ENCODE measurements at places on chromosomes 11 and 22.
A peak's percentile ranks its signal among the peaks of the same experiment; 100 is the strongest.

DNA sequence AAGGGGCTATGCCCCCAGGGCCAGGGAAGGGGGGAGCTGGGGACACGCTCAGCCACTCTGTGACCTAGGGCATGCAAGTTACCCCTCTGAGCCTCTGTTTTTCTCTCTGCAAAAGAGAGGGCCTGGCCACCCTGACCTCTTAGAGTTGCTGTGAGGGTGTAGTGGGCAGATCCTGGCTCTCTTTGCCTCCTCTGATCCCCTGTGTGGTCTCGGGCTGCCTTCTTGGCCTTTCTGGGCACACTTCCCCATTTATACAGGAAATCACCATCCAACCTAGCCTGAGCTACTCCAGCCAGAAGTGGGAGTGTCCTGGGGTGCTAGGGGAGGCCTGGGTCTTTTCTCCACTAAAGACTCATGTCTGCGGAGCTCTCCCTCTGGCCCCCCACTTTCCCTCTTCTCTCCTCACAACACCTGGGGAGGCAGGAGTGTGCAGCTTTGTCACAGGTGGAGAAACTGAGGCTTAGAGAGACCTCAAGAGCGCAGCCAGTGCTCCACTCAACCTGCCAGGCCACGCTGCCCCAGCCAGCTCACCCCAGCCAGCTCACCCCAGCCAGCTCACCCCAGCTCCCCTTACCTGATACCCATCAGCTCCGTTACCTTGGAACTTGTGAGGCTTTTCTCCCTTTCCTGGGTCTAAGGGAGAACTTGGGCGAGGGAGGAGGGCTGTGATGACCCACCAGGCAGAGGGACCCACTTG lies 1.4 kb downstream of the AIFM3 start:
- no peak for DNase-seq

DNA sequence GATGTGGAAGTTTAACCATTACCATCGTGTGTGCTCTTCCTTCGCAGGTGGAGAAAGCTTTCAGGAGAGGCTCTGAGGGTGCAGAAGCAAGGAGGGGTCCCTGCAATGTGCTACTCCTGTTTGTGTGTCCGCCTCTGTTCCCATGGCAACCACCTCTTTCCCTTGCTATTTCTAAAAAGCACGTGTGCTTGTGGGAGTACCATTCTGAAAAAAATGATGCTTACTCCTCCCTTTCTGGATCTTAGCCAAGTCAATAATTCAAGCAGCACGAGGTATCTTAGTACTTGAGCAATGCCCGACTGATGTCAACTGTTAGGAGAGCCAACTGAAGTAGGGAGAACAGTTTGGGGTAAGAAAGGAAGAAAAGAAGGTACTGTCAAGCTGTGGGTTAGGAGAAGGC lies 628.7 kb downstream of the NTM start:
- no peak for DNase-seq

DNA sequence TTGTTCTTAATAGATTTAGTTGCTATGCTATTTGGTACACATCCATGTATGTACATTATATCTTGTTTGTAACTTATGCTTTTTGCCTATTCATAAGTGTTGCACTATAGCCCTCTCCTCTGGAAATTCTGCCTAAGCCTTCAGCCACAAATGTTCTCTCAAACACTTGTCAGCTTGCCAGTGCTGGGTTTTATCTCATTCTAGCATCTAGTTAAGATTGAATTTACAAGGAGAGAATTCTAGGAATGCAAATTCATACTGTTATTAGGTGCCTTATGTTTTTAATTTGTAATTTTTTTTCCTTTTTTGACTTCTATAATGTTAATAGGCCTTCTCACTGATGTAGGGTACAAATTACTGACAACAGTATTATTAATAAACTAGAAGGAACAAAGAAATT lies 14.6 kb upstream of the CTSC start:
- DNase-seq = no peak

DNA sequence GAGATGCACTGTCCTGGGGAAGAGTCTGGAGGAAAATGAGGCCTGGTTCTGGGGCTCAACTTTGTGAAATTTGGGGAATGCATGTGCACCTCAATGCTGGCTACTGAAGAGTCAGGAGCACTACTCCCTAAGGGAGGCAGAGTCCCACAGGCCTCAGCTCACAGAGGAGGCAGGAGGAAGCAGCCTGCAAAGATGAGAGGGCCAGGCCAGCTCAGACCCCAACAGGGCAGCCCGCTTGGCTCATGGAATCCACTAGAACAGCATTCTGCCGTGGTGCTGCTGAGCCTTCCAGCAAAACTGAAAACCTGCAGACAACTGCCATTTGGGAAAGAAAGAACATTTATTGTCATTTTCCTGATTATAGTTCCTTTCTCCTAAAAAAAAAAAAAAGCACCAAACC lies 300.5 kb downstream of the CTTN start:
- DNase-seq = no peak

GRCh38 chr22:49210606-49211005 lies 617.1 kb downstream of the BRD1 start:
- DNase-seq = no peak

DNA sequence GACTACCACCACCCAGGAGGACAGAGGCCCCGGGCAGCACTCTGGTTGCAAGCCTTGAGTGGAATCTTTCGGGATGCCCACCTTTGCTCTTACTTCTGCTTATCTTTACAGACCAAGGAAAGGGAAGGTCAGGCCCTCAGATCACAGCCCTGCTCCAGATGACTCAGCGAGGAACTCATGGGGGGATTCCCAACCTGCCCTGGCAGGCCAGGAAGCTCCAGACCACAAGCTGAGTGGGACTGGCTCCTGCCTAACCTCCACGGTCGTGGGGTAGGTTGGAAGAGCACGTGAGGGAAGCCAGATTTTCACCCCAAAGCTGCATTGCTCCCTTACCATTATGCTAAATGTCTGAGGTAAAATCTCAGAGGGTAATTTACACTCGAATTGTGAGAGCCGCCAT lies 11.8 kb downstream of the TBC1D10A start:
- DNase-seq = peak; percentile 16

DNA sequence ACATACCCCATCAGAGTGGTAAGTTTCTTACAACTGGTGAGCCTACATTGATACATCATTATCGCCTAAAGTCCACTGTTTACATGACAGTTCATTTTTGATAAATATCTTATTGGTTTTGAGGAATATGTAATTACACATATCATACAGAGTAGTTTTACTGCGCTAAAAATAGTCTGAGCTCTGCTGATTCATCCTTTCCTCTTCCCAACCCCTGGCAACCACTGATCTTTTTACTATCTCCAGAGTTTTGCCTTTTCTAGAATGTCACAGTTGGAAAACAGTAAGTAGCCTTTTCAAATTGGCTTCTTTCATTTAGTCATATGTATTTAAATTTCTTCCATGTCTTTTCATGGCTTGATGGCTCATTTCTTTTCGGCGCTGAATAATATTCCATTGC lies 112.8 kb downstream of the LARGE1 start:
- DNase-seq = no peak

DNA sequence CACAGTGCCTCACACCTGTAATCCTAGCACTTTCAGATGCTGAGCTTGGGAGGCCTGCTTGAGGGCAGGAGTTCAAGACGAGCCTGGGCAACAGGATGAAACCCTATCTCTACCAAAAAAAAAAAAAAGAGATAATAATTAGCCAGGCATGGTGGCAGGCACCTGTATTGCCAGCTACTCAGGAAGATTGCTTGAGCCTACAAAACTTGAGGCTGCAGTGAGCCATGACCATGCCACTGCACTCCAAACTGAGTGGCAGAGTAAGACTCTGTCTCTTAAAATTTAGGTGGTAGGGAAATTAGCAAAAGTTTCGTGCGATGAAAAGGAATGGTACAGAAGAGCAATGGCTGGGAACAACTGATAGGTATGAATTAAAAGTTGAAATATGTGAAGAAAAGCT lies 18.0 kb downstream of the ST13 start:
- DNase-seq = no peak

- DNase-seq = no peak
These were observed 84.5 kb downstream of the JRKL start for GRCh38 chr11:96474263-96474662.

GRCh38 chr11:71148716-71149115 lies 103.7 kb downstream of the SHANK2 start:
- DNase-seq = no peak

DNA sequence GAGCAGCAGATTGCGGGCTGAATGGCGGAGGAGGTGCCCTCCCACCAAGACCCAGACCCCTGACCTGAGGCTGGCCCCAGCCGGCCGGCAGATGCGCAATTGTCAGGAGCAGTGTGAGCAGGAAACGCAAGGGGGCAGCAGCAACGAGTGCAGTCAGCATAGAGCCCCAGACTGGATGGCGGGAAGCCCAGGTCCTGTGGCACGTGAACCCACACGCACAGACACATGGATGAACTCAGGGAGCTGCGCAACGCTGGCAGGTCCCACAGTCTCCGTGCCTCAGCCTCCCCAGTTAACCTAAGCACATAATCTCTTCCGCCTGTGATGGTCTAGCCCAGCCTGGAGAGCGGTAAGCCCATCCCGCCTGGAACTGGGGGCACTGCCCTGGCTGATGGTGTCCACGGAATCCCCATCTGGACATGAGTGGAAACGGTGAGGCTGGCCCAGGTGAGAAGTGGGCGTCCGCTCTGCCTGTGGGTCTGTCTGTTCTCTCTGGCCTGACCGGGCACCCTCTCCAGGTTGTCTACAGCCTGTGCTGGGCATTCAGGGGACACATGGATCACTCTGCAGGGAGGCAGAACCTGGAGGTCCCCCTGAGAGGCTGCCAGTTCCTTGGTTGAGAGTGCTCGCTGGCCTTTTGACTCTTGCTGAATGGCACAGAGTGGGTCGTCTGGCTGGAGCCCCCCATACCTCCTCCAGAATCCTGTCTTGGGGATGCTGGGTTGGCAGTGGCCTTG lies 626 bp upstream of the TBX10 start:
- DNase-seq = peak; percentile 44

GRCh38 chr11:103077554-103077953 lies 14.4 kb downstream of the DCUN1D5 start:
- no peak for DNase-seq

DNA sequence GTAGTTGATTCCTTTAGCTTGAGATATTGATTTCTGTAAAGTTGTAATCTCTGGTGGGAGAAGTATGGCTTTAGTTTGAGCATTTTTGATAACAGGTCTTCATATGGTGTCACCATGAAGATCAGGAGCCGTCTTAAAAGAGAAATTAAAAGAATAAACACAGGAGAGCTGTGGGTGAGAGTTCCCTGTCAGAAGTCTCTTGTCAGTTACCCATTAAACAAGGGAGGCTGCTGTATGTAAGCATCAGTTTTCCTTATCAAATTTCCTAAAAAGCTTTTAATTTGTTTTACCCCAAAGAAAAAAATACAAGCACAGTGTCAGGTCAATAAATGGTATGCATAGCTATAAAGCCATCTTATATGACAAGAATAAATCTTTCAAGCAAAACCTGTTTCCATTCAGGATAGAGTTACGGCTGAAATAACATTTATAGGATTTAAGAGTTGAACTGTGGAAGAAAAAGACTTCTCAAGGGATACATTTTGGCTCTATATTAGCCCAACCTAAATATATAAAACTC lies 767.5 kb downstream of the JRKL start:
- DNase-seq = no peak

DNA sequence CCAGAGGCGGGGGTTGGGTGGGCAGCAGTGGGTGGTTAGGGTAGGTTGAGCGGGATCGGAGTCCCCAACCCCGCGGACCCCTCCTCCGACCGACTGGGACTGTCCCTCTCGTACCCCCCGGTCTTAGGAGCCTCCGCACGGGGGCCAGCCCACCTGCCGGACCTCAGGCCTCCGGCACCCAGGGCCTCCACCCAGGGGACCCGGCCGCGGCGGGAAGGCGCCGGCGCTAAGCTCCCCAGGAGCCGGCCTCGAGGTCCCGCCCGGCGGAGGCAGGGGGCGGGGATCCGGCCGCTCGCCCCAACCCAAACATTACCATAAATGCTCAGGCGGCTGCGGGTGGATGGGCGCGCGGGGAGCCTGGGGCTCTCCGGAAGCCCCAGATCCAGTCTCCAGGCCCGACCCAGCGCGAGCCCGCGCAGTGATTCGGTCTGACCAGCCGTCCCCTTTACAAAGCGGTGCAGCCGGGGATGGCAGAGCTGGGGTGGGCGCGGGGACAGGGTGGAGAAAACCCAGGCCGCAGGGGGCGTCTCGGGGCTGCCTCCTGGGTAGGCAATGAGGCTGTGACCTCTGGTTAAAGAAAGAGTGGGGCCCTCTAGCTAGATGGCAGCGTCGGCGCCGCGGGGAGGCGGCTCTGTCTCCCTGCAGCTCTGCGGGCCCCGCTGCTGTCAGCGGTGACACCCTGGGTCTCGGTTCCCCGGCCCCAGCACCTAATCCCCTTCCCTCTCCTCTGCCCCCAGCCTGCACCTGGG lies 4.0 kb upstream of the MCAM start:
- DNase-seq = no peak

DNA sequence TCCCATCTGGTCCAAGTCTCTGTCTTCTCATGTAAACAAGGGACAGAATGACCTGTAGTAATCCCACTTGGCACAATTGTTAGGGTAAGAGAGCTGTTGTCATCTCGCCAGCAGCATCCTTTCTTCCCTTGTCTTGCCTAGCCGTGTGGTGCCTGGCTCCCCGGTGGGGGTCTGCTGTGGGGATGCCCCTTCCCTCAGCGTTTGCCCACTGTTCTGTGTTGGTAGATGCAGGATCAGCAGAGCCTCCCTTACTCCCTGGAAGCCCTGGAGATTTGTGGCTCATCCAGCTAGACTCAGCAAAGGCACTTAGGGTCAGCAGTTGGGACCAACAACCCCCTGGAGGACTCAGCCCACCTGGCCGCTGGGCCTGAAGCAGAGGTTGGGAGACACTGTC lies 13.0 kb downstream of the ACO2 start:
- no peak for DNase-seq

DNA sequence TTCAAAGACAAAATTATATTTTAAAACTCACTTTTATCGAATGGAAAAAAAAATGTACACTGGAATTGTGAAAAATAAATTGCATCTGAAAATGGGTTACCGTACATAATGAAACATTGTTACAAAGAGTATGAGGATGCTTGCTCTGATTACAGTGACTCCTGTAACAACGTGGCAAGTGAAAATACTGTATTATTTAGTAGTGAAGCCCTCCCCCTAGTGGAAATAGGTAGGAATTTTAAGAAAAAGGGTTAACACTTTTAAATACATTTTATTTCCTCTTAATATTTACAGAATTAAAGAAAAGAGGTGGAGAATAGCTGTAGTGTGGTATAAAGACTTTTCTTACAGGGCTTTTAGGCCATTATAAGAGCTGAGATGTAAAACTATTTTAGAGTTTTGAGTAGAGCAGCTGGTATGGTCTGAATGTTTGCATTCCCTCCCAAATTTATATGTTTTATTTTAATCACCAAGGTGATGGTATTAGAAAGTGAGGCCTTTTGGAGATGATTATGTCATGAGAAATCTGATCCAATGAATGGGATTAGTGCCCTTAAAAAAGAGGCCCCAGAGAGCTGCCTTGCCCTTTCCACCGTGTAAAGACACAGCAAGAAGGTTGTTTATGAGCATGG lies 25.2 kb downstream of the FAM76B start:
- no peak for DNase-seq

DNA sequence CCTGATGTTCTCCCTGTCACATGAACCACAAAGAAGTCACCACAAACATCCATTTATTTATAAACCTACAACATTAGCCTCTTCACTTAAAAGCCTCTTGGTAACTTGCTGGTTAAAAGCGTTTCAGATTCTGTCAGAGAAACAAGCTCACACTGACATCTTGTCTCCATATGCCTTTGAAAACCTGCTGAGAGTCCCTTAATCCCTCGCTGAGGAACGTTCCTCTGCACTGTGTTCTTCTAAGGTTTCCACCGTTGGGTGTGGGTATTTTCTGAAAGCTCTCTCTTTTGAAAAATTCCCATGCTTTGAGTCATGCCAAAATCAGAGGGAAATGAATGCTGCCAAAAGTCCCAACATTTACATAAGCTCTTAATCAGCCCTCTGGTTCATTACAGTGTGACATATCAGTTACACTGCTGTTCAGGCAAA lies 149.8 kb downstream of the CCDC34 start:
- no peak for DNase-seq
